ENCODE measurements at places on chromosomes 7 and 10. TPM values are rescaled to one million over a fixed set of nuclear protein-coding genes. Genes with fewer than 3 reads are reported as not detected.

The AFAP1L2 gene
- 7.3 TPM for total RNA-seq

The LRRD1 gene
- total RNA-seq = not detected

The ASB10 gene
- total RNA-seq = not detected

The GJD4 gene
- total RNA-seq = not detected

The C10orf53 gene
- total RNA-seq = not detected

The AKR1C4 gene
- not detected for total RNA-seq

The WAC gene
- 64.4 TPM for total RNA-seq

The NHLRC2 gene
- total RNA-seq = 14.3 TPM

The GDF2 gene
- not detected for total RNA-seq

The HACD1 gene
- 25.8 TPM for total RNA-seq

The MYO1G gene
- total RNA-seq = 0.11 TPM

Data from pulmonary artery endothelial cell (primary cell).